ENCODE measurements at places on chromosomes 12 and 14. TPM values are rescaled to one million over a fixed set of nuclear protein-coding genes. Genes with fewer than 3 reads are reported as not detected.

DNA sequence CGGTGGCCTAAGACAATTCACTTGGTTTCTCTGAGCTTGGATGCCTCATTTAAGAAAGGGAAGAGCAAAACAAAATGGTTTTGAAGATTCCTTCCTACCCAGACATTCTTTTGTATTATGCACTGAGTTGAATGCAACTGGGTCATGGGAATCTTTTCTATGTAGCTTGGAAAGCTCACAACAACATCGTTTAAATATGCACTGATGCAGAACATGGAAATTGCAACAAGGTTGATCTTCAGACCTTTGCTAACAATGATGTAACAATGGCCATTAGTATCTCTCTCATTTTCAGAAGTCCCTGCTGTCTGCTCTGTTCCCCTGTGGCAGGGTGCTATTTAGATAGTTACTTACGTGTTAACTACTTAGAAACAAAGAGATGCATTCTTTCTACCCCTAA lies 30.1 kb upstream of the IGF1 start:
- DNase-seq: no peak

- DNase-seq: no peak
Observed at GRCh38 chr12:103161582-103162362, 204.3 kb downstream of the ASCL1 start.

DNA sequence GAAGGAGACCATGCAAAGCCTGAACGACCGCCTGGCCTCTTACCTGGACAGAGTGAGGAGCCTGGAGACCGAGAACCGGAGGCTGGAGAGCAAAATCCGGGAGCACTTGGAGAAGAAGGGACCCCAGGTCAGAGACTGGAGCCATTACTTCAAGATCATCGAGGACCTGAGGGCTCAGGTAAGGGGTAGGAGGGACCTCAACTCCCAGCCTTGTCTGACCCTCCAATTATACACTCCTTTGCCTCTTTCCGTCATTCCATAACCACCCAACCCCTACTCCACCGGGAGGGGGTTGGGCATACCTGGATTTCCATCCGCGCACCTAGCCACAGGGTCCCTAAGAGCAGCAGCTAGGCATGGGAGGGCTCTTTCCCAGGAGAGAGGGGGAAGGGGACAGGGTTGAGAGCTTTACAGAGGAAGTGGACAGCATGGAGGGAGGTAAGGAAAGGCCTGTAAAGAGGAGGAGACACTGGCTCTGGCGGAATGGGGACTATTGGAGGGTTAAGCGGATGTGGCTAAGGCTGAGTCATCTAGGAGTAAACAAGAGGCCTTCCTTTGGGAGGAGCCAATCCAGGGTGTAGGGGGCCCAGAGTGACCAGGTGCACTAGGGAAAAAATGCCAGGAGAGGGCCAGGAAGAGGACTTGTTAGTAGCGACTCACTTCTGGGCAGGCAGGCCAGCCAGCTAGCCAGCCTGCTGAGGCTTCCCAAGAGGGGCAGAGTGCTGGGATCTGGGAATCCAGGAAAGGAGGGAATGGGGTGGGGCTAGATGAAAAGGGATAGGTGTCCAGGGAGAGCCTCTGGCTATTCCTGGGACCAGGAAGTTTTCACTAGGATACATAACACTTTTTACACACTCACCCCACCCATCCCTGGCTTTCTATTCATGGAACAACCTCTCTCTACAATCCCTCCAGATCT lies 754 bp downstream of the KRT18 start:
- no peak for DNase-seq

DNA sequence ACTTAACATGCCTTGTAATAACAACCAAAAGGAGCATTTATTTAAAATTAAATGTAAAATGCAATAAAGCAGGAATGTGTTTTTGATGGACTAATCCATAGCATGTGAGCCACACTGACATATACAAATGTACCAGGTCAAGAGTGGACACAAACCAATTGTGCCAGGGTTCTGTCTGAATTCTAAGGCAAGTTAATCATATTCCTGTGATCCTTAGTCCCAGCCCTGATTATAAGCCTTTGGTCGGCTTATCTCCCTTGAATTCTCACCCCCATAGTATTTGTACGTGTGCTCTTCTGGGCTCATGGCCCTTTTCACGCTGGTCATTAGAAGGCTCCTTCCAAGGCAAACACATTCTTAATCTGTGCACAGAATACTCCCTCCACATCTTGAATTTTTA lies 10.6 kb upstream of the SRSF5 start:
- no peak for DNase-seq

GRCh38 chr12:2856051-2856450 lies 788 bp downstream of the TEX52 start:
- no peak for DNase-seq

- DNase-seq: no peak
Observed at GRCh38 chr12:62123721-62124203, 136.4 kb upstream of the USP15 start.

DNA sequence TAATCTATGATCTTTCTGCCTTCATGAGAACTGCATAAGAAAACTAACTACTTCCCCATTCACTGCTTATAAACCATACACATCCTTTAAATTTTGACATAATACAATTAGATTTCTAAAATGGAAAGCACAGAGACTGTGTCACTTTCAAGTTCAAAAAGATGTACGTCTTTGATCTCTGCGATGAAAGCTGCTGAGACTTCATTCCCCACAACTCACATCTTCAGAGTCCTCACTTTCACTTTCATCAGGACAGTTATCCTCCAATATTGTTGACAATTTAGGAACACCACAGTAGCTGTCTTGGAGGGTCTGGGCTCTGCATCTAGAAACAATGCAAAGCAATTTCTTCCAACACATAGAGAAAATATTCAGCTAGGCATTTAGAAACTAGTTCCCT lies 47.9 kb upstream of the KCNC2 start:
- no peak for DNase-seq

DNA sequence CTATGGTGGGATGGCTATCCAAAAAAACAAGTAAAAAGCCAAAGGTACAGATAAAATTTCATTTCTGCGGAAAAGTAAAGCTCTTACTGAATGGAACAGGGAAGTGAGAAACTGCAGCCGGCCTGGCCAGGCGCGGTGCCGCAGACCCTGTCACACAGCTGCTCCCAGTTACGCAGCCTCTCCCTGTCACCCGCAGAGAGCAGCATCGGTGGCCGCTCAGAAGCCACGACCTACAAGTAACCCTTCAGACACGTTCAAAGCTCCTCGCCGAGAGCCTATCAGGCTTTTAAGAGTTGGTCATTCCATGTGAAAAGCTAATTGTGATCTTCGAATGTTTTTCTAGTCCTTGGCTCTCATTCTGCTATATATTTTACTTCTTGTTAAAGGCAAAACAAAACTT lies 11.0 kb upstream of the ANKLE2 start:
- DNase-seq: no peak

- no peak for DNase-seq
Observed at GRCh38 chr14:95235767-95236166, 78.4 kb upstream of the DICER1 start.

DNA sequence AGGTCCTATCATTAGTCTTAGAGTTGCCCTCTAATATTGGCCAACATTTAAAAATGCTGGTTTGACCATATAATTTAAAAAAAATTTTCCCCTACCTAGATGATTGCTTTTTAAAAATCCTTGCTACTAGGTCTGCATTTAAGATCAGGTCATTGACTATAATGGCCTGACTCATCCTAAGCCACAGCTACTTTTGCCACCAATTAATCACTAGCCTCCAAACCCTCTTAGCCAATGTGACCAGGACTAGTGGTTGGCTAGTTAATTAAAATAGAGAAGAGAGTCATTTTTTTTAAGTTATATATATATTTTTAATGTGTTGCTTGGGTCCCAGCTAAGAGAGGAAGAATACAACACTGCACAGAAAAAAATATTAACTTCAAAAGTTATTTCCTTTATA lies 57.5 kb downstream of the SOS2 start:
- DNase-seq: no peak

DNA sequence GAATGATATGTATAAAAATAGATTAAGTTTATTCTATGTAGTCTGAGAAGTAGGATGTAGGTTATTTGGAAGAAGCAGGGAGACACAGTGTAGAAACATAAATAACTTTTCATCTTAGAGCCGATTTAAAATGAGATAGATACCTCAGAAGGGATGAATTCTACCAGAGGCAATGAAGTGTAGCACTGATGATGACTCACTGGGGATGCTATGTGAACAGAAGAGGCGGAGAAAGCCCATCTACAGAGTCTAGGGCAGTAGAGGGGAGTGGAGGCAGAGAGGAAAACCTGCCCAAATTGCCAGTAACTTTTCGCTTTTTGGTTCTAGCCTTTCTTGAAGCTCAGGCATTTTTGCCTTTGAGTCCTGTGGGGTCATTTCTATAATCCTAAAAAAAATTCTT lies 451.8 kb downstream of the ATP23 start:
- no peak for DNase-seq

STYK1 gene
- 23.2 TPM for total RNA-seq

KLRC3 gene
- not detected for total RNA-seq

WNT1 gene
- total RNA-seq: not detected

TMTC1 gene
- 47.4 TPM for total RNA-seq

MUCL1 gene
- total RNA-seq: not detected

IRAK3 gene
- 2.5 TPM for total RNA-seq

CYP46A1 gene
- 63.5 TPM for total RNA-seq

PAH gene
- total RNA-seq: 9.0 TPM

LALBA gene
- not detected for total RNA-seq

IPO4 gene
- total RNA-seq: 19.7 TPM

ITGA5 gene
- 17.7 TPM for total RNA-seq

NOVA1 gene
- total RNA-seq: 121 TPM

NTF3 gene
- total RNA-seq: not detected
